Temporal lobe (tissue), 4 donors: ENCODE measurements at places on chromosomes 1 and 21. TPM values are rescaled to one million over a fixed set of nuclear protein-coding genes. Genes with fewer than 3 reads are reported as not detected.

DMRTA2 gene
- 3.2 TPM for total RNA-seq

RPE65 gene
- total RNA-seq, result under 0.01 TPM

S100B gene
- 10.1 TPM for total RNA-seq

HAPLN2 gene
- 0.98 TPM for total RNA-seq
